Stromal cell of bone marrow (primary cell): ENCODE measurements at places on chromosomes 7 and 10.

- no peak for DNase-seq
Observed at GRCh38 chr7:118029826-118030422, 154.0 kb upstream of the LSM8 start.

DNA sequence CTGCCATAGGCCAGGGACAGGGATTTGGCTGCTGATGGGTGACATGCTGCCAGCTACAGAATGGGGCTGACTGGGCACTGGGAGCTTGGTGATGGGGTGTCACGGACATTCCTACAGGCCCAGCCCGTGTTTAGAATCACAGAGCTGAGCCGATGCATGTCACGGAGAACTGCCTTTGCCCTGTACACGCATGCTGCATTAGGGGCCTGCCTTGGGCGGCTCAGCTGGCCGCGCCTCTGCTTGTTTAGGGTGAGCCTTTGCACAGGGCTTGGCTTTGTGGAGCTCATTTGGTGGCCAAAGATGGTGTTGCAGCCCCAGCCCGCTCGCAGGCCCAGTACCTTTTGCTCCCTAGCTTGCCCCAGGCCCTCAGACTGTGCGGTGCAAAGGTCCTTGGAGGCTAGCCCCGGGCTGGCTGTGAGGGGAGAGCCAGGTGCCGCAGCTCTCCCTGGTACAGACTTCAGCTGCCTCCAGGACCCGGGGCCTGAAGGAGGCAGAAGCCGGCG, 108.4 kb upstream of the BTBD16 start:
- no peak for DNase-seq

DNA sequence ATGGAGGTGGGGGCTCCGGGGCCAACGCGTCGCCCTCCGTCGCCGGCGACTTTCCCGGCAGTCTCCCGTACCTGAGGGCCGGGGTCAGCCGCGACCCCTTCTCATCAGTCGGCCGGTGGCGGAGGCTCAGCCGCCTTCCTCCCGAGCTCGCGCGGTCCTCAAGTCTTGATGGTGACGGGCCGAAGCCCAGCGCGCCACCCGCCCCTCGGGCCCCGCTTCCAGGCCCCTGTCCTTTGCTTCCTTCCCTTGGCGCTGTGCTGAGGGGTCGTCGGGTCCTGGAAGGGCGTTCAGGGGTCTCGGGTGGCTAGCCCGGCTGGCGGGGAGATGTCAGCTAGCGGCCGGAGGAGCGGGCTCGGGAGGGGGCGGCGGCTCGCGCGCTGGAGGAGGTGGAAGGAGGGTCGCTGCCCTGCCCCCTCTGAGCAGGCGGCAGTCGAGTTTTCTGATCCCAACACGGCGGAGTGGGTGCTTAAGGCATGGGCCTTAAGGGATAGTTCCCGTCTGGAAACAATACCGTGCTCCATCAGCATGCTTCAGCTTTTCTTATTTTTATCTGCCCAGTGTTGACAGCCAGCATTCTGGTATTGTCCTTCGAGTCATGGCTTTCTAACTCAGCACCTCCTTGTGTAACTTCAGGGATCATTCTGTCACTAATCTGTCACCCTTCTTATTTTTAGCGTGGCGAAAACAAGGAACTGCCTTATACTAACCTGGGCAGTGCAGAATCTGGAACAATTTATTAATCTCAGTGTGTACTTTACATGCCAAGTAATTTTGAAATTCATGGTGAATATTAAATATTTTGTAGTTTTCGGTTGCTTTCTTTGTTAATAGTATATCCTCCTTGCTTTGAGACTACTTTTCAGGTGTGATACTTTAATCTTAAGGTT, 748 bp downstream of the PHTF2 start:
- no peak for DNase-seq

- no peak for DNase-seq
Observed at GRCh38 chr7:23967949-23968599, 258.1 kb downstream of the STK31 start.

DNA sequence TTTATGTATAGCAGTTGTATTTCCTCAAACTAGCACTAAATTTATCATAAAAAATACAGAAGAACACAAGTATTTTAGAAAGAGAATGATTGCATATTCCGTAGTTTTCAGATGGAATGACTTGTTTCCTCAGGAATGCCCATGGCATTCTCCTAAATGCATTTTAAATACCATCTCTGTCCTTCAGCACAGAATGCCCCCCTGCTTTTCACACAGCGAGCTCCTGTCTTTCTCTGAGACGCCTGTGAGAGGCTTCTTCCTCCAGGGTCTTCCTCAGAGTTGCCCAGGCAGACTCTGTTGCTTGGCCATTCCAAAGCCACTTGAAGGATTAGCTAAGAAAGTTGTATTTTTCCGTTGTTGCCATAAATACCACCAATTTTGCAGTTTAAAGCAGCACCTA, 10.1 kb downstream of the LANCL2 start:
- DNase-seq, result no peak

DNA sequence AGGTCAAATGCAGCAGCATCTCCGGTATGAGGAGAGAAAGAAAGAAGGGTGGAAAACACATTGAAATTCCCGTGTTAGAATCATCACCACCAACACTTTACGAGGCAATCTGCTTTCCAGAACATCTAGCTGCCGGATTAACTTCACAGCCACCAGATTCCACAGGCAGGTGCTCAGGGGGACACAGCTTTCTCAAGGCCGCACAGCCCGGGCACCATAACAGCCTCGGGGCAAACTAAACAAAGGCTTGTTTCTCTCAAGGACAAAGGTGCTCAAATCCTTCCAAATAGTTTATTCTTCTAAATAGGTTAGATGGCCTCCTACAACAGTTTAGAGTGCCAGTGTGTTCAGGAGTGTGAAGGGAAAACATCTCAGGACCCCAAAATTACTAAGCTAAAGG, 156.3 kb downstream of the DIP2C start:
- DNase-seq, result no peak

DNA sequence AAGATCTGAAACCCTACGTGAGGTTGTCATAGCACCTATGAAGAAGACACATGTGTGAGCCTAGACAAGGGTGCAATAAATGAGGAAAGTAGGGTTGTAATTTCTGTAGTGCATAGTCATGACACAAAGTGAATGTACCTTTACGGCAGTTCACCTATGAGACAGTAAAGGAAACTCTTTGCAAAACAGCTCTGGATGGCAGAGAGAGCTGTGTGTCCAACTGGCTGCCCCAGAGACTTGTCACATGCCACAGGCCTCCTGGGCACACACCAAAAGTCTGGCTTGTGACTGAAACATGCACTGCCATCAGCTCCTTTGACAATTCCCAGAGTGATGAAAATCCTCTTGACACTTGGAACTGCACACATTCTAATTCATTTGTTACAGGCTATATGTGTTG, 90.7 kb upstream of the NAMPT start:
- DNase-seq, result no peak

GRCh38 chr10:102406815-102407214, 11.3 kb downstream of the NFKB2 start:
- DNase-seq, result no peak

DNA sequence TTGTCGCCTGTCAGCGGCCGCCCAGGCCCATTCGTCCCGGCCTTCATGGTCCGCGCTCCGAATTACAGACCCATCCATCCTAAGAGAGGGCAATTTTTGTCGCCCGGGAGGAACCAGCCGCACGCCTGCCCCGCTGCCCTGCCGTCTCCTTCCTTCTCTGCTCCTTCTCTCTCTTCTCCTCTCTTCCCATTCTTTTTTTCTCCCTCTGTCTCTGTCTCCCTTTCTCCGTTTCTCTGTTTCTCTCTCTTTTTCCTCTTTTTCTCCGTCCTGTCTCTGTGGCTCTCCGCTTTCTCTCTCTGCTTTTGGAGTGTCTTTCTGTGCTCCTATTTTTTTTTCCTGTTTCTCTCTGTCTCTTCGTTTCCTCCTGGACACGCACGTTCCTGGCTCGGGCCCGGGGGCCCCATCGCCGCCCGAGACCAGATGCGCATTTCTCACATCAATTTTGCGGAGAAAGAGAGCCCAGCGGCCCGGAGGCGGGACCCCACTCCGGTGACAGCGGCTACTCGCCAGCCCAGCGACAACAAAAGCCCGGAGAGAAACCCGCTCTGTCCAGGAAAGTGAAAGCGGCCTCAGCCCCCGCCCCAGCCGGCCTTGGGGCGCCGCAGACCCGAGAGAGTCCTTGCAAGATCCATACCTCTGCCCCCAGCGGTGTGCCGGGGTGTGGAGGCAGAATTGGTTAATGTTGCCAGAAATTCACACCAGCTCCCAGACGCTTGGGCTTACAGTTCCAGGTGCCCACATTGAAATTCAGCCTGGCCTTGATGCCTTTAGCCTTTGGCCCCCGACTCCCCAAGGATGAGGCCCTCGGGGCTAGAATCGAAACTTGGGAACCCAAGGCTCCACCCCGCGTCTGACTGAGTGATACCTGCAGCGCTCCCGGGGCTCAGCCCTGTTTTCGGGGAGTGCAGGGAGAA, 4.1 kb downstream of the LBX1 start:
- DNase-seq, result no peak

- DNase-seq, result no peak
Observed at GRCh38 chr10:876438-876837, 55.1 kb downstream of the LARP4B start.

DNA sequence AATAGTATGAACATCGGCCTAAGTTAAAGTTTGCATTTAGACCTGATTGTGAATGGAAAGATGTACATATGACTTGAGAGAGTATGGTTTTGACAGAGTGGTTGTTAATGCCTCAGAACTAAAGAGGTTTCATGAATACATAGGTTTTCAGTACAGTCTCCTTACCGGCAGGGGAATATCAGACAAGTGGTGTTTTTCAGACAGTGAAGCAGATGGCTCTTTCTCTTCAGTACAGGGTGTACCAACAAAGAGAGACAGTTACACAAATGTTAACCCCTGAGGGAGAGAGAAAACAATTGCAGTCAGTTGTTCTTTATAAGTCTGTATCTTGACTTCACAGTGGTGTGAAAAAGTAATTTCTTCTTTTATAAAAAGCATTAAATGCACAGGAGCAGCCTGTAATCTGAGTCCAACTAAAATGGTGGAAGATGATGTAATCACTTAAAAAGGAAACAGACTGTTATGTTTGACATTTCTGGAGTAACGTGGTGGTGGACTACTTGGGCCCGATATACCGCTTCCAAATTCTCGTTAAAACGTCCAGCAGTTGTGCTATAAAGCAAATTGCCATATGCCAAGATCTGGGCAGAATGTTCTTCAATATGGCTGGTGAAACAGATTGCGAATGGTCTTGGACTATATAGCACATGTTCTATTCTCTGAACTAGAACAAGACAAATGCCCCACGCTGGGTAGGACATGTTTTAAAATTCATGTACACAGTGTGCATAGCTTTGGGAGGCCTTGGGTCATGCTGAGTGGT, 69.2 kb downstream of the SDK1 start:
- no peak for DNase-seq

DNA sequence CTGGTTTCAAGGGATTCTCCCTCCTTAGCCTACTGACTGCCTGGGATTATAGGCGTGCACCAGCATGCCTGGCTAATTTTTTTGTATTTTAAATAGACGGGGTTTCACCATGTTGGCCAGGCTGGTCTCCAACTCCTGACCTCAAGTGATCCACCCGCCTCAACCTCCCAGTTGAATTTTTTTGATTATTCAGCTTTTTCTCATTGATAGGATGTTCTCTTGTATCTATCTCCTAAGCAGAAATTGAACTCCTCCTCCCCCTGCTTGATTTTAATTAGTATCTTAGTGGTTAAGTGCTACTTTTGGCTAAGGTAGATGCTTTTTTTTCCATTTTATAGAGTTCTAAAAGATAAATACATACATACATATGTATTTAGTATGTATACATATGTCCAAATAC, 101.0 kb downstream of the ZNF277 start:
- no peak for DNase-seq

GRCh38 chr10:107417446-107417845, 252.9 kb upstream of the SORCS1 start:
- DNase-seq, result no peak

DNA sequence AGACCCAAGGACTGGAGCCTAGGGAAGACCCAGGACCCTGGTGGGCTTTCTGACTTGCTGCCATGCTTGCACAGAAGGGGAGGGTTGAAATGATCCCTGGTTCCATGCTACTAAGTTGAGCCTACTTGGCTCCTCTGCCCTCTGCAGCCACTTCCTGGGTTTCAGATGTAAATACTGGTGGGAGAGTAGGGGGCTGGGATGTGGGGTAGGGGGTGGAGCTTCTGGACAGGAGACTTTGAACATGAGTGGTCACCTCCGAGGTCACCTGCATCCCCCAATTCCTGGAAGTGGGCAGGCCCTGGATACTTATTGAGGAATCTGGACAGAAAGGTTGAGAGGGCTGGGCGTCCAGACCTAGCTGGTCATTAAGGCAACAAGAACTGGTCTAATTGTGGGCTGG, 2.9 kb upstream of the ZMIZ1 start:
- DNase-seq, result no peak

- no peak for DNase-seq
Observed at GRCh38 chr10:131795761-131796160, 105.0 kb upstream of the PPP2R2D start.

DNA sequence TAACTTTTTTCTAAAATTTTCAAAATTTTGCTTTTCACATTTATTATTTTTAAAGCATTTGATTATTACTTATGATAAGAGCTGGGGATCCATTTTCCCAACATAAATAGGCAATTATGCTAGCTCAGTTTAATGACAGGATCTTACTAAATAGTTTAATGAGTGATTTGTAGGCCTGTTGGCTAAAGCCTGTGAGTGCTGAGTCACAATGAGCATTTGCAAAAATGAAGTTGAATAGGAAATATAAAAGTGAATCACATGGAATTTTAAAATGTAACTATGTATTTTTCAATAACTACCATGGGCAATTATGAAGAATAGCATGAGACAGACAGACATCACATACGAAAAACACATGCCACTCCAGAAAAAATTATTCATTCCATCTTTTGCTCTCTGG, 45.1 kb upstream of the ZPBP start:
- no peak for DNase-seq

GRCh38 chr10:42543840-42544372, 94.5 kb downstream of the ZNF33B start:
- no peak for DNase-seq

DNA sequence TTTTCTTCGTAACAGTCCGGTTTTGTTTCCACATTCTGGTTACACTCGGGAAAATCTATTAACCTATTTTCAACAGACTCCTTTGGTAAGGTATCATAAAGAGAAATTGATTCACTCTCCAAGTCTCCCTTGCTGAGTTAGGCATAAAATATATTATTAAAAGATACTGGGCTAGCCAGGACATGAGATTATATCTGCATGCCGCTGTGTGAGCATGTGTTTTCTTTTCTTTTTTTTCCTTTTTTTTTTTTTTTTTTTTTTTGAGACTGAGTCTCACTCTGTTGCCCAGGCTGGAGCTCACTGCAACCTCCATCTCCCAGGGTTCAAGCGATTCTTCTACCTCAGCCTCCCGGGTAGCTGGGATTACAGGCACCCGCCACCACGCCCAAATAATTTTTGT, 23.0 kb upstream of the SFMBT2 start:
- DNase-seq, result no peak

GRCh38 chr10:22560913-22561239, 153.5 kb downstream of the PIP4K2A start:
- no peak for DNase-seq

- no peak for DNase-seq
Observed at GRCh38 chr10:75294518-75294865, 58.7 kb upstream of the COMTD1 start.

- DNase-seq, result no peak
Observed at GRCh38 chr10:110530131-110530831, 32.6 kb downstream of the DUSP5 start.

- no peak for DNase-seq
Observed at GRCh38 chr7:110612680-110613079, 478.2 kb upstream of the LRRN3 start.

GRCh38 chr10:121608469-121609190, 10.4 kb upstream of the FGFR2 start:
- DNase-seq, result no peak
